Left cardiac atrium (tissue), 4 donors: ENCODE measurements at places on chromosomes 7 and 10. TPM values are rescaled to one million over a fixed set of nuclear protein-coding genes. Genes with fewer than 3 reads are reported as not detected.

- DNase-seq = no peak
Observed at GRCh38 chr7:128679920-128680319, 7.8 kb downstream of the GARIN1A start.

DNA sequence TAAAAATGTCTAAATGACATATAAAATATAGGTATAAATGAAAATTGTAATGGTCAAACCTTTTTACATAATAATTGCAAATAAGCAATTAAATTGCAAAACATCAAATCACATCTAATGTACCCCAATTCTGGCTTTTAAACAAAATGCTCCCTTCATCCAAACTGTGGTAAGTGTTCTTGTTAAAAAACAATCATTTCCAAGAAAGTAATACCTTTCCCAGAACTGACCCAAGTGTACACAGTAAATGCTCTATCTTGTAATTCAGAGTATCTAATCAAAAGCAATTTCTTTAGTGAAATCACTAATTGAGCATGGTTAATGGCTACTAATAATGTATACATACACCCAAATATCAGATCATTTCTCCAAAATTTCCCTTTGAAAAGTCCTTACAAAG is 28.0 kb downstream of the ITGB1 start:
- DNase-seq = no peak

- DNase-seq = peak; percentile 16
Observed at GRCh38 chr7:1285556-1286301, 53.1 kb downstream of the UNCX start.

- no peak for DNase-seq
Observed at GRCh38 chr10:60823324-60823723, 45.0 kb downstream of the CDK1 start.

GRCh38 chr7:27693794-27694193 is 31.1 kb upstream of the HIBADH start:
- no peak for DNase-seq

The ELFN1 gene
- 9.5 TPM for total RNA-seq

- no peak for DNase-seq
Observed at GRCh38 chr10:5183923-5184322, 1.0 kb downstream of the AKR1C8 start.
